ENCODE measurements at places on chromosomes 6 and 20. TPM values are rescaled to one million over a fixed set of nuclear protein-coding genes. Genes with fewer than 3 reads are reported as not detected.

Gene ACTL10
- 0.18 TPM for total RNA-seq

Gene DCBLD1
- total RNA-seq, result 27.8 TPM

Gene FAM83C
- not detected for total RNA-seq

Gene HLA-DRB1
- not detected for total RNA-seq

Gene MUC22
- total RNA-seq, result not detected

Gene CALHM4
- not detected for total RNA-seq

DNA sequence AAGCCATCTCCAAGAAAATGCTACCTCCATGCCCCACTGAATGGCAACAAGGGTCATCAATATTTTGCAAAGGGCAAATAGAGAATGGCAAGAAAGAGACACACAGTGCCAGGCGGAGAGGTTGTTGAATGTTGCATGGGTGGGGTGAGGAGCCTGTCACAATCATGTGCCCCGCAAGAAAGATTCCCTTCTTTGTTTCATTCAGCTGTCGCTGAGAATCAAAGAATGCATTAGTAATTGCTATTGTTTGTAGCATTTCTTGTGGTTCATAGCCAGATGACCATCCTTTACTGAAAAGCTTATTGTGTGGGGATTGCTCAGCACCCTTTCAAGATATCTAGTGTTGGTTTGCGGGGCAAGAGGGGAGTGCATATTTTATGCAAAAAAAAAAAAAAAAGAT lies 166.5 kb upstream of the QKI start:
- DNase-seq, result no peak

DNA sequence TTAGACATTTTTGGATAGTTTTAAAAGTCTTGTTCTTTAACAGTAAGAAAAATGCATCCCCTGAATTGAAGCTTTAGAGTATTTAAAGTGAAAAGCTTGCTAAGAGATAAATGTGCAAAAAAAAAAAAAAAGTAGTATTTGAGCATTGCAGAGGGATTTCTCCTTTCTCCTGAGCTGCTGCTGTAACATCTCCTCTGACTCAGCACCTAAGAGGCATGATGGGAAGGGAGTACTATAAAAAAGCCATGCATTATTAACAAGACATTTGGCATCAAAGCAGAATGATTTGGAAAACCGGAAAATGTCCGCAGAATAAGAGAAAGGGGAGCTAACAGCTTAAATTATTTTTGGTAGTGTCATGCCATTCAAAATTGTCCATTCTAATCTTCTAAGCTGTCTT lies 27.9 kb downstream of the B4GALT5 start:
- DNase-seq, result peak; percentile 72

GRCh38 chr6:51249798-51250197 lies 431.1 kb downstream of the TFAP2B start:
- no peak for DNase-seq

DNA sequence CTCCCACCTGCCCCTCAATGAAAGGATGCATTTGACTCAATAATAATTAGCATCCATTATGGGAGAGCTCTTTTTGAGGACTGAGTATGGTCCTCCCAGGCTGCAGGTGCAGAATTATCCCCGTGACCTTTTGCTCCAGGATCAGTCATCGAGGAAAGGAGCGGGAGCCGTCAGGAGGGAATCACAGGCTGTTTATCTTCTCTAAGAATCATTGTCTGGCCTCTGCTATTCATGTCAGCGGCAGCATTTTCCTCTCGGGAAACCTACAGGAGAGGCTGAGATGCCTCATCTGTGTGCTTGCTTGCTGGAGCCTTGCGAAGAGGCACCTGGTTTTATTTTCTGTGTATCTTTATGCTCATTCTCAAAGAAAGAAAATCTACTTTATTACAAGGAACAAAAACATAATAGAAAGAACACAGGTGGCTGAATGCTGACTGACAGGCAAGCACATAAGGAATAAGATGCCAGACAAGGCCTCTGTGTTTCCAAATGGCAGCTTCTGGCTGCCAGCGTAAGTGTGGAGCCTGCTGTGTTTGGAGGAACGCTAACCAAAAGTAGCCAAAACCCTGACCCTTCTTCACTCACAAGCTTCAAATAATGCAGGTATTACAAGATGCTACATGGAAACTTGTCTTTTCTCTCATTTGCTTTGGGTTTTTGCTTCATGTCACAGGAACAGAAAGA lies 539.1 kb upstream of the MARCKS start:
- DNase-seq, result no peak

DNA sequence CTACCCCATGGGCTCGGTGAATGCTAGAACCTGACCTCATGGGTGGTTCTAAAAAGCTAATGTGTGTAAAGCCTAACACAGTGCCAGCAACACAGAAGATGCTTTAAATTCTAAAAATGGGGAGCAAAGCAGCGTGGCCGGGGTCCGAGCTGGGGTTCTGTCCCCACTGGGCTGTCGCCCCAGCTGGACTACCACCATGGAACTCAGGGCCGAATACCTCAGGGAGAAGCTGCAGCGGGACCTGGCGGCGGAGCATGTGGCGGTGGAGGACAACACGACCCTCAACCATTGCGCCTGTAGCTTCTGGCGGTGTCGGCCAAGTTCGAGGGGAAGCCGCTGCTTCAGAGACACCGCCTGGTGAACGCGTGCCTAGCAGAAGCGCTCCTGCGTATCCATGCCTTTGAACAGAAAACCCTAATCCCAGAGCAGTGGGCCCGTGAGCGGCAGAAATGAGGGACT lies 8.4 kb downstream of the SOX4 start:
- DNase-seq, result no peak

DNA sequence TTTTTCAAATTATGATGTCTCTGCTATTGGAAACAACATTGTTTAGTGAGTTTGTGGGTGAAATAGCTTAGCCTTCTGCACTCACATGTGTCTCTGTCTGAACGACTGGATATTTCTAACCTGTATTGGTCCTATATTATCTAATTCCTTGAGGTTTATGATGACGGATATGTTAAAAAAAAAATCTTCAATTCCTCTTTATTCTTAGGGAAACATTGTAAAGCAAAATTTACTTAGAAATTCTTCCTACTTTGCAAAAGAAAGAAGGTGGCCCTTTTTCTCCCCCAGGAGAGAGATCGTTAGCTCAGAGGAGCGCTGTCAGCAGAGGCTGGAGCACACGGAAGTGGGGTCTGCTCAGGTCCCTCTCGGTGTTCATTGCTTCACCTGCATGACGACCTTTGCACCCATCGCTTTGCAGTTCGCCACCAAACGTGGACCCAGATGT lies 149.8 kb downstream of the ZDHHC14 start:
- DNase-seq, result no peak

DNA sequence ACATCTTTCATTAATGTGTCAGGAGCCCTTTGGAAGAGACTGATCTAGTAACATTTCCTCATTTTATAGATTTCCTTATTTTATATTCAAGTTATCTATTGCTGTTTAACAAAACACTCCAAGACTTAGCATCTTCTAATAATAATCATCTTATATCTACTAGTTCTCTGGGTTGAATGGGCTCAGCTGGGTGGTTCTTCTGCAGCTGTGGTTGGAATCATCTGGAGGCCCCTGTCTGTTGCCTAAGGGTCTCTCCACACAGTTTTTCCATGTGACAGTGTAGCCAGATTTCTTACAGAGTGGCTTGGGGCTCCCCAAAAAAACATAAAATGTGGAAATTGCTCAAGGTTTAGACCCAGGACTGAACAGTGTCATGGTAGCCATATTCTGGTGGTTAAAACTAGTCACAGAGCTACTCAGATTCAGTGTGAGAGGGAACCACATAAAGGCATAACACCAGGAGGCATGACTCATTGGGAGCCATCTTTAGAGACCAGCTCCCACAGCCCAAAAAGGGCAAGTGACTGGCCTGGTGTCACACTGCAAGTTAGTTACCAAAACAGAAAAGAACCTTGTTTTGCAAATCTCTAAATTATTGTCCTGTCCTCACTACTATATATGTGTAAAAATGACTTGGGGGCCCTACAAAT lies 11.5 kb downstream of the SLC2A10 start:
- peak; percentile 41 for DNase-seq

DNA sequence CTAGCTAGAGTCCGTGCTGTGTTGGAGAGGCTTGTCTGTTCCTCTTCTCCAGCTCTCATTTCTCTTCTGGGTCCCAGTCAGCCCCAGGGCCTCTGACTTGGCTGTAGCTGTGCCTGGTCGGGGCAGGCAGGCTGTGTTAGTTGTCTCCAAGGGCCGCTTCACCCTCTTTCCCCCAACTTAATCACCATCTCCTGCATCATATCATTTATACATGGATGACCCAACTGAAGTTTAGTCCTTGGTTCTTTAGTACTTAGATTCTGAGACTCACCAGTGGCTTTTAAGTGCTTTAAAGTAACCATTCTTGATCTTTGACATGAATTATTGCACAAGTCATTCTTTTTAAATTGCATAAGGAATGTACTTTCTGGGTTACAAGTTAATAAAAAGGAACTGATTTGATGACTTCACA lies 127.3 kb downstream of the RTN4IP1 start:
- no peak for DNase-seq

DNA sequence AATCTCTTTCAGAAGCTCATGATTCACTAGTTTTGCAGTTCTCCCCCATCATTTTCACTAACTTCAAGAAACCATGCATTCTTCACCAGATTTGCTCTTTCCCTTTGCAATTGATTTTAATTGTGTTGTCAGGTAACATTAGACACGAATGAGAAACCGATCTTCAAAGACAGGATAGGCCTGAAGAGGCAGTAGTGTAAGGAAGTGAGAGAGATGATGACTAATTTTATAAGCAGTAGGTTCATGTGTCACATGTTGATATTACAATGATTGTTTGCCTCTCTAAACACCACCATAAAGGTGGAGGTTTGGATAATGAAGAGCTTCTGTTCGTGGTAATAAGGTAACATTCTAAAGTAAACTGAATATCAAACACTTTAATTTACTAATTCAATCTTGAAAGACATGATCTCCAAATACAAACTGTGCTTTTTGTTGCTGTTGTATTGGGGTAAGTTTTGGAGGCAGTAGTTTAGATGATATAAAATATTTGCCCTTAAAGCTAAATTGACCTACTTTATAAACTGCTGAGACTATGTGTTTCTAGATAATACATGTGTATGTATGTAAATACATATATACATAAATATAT lies 207.2 kb downstream of the PHACTR1 start:
- no peak for DNase-seq

DNA sequence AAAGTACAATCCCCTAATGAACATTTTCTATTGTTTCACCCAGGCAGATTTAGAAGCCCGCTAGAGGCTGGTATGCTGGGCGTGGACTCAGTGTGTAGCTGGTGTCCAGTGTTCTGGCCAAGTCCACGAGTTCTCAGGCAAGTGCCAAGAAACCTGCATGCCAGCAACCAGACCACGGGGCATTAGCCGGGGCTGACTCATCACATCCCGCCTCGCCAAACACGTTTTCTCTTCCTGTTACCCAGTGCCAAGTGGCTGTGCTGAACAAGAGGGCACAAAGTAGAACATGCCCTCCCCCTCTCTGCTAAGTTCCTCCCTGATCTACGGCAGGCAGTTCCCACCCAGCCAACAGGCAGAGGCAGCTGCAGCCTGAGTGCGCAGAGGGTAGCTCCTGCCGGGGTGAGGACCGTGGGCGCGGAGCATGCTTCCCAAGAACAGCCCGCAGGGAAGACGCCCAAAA lies 29.6 kb downstream of the RAMACL start:
- peak; percentile 65 for DNase-seq

DNA sequence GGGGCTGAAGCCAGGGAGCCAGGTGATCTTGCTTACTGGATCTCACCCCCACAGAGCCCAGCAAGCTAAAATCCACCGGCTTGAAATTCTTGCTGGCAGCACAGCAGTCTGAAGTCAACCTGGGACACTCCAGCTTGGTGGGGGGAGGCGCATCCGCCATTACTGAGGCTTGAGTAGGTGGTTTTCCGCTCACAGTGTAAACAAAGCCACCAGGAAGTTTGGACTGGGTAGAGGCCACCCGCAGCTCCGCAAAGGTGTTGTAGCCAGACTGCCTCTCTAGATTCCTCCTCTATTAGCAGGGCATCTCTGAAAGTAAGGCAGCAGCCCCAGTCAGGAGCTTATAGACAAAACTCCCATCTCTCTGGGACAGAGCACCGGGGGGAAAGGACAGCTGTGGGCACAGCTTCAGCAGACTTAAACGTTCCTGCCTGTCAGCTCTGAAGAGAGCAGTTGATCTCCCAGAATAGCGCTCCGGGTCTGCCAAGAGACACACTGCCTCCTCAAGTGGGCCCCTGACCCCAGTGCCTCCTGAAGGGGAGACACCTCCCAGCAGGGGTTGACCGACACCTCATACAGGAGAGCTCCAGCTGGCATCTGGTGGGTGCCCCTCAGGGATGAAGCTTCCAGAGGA lies 206.3 kb upstream of the KHDRBS2 start:
- no peak for DNase-seq

DNA sequence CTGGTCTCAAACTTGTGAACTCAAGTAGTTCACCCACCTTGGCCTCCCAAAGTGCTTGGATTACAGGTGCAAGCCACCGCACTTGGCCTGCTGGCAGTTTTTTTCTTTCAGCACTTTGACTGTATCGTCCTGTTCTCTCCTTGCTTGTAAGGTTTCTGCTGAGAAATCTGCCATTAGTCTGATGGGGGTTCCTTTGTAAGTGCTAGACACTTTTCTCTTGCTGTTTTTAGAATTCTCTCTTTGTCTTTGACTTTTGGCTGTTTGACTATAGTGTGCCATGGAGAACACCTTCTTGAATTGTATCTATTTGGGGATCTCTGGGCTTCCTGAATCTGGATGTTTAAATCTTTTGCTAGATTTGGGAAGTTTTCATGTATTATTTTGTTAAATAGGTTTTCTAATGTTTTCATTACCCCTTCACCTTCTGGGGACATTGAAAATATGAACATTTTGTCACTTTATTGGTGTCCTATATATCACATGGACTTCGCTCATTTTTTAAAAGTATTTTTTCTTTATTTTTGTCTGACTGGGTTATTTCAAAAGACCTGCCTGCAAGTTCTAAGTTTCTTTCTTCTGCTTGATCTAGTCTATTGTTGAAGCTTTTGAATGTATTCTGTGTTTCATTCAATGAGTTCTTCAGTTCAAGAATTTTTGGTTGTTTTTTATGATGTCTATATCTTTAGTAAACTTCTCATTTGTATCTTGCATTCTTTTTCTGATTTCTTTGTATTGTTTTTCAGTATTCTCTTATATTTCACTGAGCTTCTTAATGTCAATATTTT lies 22.1 kb downstream of the GJA10 start:
- no peak for DNase-seq

DNA sequence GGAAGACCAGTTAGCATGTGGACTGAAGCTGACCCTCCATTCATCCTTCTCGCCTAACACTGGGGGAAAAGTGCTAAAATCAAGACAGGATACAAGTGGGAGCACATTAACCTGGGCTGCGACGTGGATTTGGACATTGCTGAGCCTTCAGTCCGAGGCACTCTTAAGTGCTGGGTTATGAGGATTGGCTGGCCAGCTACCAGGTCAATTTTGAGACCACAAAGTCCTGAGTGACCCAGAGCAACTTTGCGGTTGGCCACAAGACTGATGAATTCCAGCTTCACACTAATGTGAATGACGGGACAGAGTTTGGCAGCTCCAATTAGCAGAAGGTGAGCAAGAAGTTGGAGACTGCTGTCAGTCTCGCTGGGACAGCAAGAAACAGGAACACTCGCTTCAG lies 20.7 kb downstream of the FUCA2 start:
- DNase-seq, result no peak

GRCh38 chr20:34055290-34055689 lies 56.8 kb downstream of the EIF2S2 start:
- DNase-seq, result no peak
